ENCODE measurements at places on chromosomes 13 and 19. TPM values are rescaled to one million over a fixed set of nuclear protein-coding genes. Genes with fewer than 3 reads are reported as not detected.

- DNase-seq, result no peak
Measured at GRCh38 chr19:14411938-14412245, 7.2 kb downstream of the DDX39A start.

GRCh38 chr13:103324641-103325040 lies 258.4 kb upstream of the SLC10A2 start:
- DNase-seq, result no peak

The SHC2 gene
- total RNA-seq, result 13.5 TPM

The GPR12 gene
- total RNA-seq, result not detected

DNA sequence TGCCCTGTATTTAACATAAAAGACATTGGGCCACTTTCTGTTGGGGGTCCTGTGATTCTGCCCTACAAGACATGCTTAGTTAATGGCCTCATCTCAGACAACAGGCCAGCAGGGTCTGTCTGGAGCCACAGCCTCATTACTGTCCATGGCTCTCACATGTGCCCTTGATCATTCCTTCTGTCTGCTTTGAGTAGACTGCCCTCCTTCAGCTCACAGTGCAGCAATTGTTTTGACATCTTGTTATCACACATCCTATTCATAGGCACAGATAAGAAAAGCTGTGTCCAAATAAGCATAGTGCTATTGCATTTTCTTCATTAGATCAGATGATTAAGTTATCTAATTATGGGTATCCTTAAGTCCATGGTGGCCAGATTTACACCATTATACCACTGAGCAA lies 127.9 kb downstream of the KCTD12 start:
- no peak for DNase-seq

DNA sequence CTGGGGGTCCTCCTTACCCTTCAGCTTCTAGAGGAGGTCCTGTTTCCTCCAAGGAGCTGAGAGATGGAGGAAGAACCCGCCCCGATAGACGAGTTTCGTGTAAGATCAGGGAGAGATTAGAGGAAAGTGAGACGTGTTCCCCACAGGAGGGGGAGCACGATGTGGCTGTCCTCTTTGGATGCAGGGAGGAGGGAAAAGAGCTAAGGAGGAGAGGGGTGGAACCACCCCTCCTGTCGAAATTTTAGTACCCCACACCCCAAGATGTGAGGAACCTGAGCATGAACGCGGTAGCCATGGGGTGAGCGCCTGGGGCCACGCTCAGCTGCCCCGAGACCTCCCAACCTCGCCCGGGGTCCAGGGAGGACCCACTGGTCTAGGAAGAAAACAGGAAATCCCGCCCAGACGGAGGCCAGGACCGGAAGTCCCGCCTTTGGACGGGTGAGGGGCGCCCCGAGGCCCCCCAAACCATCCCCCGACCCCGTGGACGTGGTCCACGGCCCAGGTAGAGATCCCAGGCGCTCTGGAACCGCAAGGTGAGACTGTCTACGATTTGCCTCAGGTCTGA lies 1.2 kb downstream of the AKT1S1 start:
- DNase-seq, result peak; percentile 78

- no peak for DNase-seq
Measured at GRCh38 chr13:109606520-109606919, 179.9 kb downstream of the IRS2 start.

GRCh38 chr19:10836479-10837330 lies 693 bp upstream of the TMED1 start:
- peak; percentile 86 for DNase-seq

The ITGBL1 gene
- total RNA-seq, result 2.6 TPM

Data from uterus (tissue), 4 donors.